ENCODE measurements at places on chromosomes 16 and 17.

GRCh38 chr16:27402569-27402963 lies 592 bp downstream of the IL21R start:
- DNase-seq: no peak

GRCh38 chr16:67407176-67407787 lies 9.0 kb downstream of the ZDHHC1 start:
- no peak for DNase-seq

- no peak for DNase-seq
Measured at GRCh38 chr17:33948309-33948708, 306.8 kb upstream of the CCL2 start.

- DNase-seq: no peak
Measured at GRCh38 chr16:71489122-71489521, at the start of gene ZNF19. Gene ZNF19 (minus strand): TSS chr16:71489324. CDS start chr16:71482114, 7,210 bp downstream.

DNA sequence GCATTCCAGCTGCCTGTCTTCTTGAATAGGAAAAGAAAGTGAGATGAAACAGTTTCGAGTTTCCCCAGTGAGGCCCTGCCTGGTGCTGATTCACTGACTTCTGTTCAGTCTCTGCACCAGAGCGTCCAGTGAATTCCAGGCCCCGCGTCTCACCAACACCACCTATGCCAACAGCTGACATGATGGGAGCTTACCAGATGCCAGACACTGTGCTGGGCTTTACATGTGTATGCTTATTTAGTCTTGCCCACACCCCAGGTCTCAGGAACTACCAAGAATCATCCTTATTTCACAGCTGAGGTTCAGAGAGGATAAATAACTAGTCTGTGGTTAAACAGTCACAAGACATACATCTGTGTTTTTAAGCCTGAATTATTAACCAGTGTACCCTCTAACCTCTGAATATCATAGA lies 29.1 kb upstream of the IRX6 start:
- no peak for DNase-seq

DNA sequence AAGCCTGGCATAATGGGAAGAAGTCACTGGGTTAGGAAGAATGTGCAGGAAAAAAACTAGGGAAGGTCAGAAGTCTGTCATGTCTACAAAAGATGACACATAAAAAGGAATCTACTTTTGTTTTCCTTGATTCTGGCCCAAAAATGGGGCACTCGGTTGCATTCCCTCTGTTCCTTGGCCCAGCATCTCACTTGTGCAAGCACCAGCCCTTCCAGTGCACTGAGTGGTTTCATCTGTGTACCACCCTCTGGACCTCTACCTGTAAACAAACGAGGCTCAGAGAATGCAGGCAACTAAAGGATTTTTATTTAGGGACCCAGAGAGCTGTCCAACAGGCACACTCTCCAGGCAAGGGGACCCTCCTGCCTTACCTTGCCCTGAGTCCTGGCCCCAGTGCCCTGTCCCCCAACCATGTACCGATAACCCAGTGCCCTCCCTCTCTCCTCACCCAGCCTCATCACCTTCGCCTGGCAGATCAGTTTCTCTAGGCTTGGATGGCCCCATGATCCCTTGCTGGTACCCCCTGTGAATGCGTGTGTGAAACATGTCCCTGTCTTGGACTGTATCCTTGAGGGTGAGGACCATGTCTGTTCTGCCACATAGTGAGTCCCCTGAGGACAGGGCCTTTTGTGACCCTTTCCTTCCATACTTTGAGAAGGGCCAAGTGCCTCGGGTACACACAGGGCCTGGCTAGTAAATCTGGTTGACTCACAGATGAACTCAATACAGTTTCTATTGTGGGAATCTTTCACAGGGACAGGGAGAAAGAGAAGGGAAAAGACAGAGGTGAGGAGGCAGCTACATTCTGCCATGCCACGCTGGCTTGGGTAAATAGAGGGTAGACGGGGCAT lies 13.3 kb downstream of the NXPH3 start:
- no peak for DNase-seq

DNA sequence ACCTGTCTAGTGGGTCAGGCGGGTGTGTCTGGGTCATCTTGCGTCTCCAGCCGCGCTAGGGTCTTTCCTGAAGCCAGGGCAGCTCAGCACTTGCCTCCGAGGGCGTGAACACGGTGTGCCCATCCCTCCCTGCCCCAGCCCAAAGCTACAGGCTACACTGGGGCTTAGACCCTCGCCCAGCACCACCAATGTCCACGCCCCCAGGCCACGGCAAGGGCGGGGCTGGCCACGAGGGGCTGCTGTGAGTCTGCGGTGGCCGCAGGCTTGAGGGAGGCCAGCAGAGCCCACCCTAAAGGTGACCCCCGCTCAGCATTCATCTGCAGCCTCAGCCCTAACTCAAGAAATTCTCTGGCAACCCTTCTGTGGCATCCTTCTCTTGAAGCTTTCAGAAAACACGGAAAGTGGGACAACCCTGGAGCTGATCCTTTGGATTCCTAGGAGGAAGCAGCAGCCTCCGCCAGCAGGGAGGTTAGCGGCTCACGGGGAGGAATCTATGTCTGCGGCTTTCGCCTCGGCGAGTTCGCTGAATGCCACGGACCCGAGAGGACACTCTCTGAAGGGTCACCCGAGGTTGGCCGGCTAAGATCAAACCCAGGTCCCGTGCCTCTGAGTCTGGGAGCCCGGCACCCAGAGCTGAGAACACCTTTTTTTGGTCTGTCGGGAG lies 41.7 kb downstream of the TIMM22 start:
- no peak for DNase-seq

Data from stimulated activated CD4-positive, alpha-beta T cell treated with anti-CD3 and anti-CD28 coated beads, Interleukin-1b, Interleukin-23, amount 100 ng/mL, for 4 hours (primary cell).